ENCODE measurements at places on chromosomes 4 and X. TPM values are rescaled to one million over a fixed set of nuclear protein-coding genes. Genes with fewer than 3 reads are reported as not detected.

- DNase-seq = no peak
These were observed 31.1 kb downstream of the RAB28 start for GRCh38 chr4:13452927-13453579.

DNA sequence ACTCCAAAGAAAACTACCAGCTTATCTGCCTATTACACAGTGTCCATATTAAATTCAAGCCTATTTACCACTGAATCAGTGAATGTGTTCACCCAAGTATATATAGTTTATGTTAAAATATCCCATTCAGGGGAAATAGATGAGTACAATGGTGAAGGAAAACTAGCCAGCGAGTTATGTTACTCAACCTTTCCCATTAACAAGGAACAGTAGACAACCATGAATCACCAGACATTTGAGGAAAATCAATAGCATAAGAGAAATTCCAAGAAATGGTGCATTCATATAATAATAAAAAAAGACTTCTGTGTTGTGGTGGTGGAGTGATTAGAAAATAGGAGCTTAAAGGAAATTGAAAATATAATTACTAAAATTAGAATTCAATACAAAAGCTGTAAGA lies 21.3 kb downstream of the IQCM start:
- DNase-seq = no peak

DNA sequence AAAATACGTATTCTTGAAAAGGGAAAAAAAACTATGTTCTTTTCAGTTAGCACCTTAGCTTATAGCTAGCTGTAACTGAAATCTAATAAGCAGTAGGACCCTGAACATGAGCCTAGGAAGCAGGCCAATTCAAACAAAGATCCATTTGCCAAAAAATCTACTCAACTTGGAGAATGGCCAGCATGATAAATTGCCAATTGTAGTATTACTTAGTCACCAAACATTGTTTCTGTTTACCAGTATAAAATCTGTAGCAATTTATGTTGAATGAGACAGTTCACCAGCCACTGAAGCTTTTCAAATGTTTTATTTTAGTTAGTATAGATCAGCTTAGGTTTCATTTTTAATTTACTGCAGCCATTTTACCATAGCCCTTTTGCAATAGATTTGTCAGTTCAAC lies 323.6 kb upstream of the DIPK2B start:
- DNase-seq = no peak

- no peak for DNase-seq
These were observed 722 bp upstream of the TMEM33 start for GRCh38 chr4:41934514-41934900.

DNA sequence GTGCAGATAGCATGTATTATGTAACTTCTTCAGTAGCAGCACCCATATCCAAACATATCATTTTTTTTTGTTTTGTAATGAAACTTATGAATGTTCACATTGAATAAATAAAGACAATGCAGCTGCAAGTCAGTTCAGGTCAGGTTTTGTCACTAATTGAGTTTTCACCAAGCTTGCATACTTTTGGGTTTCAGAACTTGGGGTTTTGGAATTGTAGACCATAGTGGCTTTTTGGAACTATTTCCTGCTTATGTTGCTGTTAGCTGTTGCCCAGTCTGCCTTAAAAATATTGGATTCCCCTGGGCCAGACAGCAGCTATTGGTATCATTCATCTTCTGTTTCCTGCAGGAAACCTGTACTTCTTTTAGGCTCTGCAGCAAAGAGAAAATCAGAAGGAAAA lies 113.4 kb upstream of the LIMCH1 start:
- no peak for DNase-seq

GRCh38 chrX:23434356-23434884 lies 99.8 kb downstream of the PTCHD1 start:
- peak; percentile 73 for DNase-seq

GRCh38 chr4:104352211-104352610 lies 142.5 kb downstream of the CXXC4 start:
- no peak for DNase-seq

DNA sequence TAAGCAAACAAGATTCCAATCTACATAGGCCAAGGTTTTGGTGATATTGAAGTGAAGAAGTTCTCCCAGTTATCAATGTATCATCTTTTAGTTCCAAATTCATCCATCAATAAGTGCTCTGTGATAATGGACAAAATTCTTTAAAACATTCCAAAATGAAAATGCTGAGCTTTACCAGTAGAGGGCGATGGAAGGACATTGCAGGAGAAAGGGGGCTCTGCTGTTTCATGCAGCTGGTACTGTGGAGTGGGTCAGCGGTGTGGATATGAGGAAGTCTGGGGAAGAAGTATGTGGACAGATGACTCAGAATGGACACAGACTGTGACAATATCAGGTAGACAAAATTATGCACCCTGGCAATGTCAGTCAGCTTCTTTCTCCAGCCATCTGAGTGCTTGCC lies 46.6 kb upstream of the HS6ST2 start:
- DNase-seq = no peak

DNA sequence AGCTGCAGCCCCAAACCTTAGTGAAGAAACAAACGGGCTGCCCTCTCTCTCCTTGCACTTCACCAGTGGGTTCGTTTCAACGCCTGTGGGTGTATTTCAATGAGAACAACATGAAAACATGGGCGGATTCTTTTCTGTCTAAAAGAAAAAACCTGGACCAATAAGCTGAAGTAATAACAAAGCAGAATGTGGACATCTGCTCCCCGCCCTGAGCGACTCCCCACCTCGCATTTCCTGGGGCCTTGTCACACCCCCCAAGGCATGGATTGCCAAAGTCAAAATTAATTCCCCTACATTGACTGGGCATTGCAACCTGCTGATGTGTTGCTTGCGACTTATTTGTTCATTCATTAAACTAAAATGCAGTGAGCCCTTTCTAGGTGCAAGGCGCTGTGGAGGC lies 142.9 kb downstream of the BCOR start:
- no peak for DNase-seq

DNA sequence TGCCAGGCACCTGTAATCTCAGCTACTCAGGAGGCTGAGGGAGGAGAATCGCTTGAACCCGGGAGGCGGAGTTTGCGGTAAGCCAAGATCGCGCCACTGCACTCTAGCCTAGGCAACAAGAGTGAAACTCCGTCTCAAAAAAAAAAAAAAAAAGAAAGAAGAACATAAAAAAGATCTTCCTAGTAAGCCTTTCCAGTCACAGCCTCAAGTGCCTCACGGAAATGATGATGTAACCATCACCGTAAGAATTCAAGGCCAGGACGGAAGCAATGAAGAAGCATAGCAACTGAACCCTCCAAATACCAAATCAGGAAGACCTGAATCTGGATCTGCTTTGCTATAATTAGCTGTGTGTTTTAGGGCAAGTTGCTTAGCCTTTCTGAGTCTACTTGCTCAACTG lies 28.8 kb downstream of the RBM47 start:
- DNase-seq = no peak

- DNase-seq = no peak
These were observed 30.3 kb downstream of the UCHL1 start for GRCh38 chr4:41287005-41287404.

DNA sequence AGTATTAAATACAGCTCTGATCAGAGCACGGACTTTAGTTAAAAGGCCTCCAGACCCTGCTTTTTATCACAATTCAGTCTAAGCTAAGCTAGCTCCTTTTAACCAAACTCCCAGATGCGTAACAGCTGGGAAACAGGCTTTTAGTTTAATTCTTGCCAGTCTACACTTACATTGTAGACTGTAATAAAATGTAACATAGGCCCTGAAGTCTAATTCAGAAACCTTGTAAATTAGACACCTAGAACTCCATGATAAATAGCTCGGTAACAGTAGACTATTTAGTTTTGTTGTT lies 20.1 kb downstream of the FBXO8 start:
- DNase-seq = no peak

DNA sequence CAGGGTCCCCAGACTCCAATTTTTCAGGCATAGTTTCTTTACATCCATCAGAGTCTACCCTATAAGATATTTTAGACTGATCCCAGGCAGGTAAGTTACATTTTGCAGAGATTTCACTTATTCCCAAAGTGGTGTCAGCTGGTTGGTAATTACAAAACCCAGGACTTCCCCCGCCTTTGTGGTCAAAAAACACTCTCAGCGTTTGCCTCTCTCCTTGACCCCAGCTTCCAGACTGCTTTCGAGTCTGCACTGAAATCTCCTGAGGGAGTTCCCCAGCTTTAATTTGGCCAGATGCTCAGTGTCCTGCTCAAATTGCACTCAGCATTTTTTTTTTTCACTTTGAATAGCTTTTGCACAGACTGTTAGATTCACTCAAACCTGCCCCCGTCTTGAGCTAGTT lies 11.2 kb upstream of the AMOT start:
- no peak for DNase-seq

GRCh38 chrX:11406109-11406765 lies 113.0 kb downstream of the AMELX start:
- no peak for DNase-seq

DNA sequence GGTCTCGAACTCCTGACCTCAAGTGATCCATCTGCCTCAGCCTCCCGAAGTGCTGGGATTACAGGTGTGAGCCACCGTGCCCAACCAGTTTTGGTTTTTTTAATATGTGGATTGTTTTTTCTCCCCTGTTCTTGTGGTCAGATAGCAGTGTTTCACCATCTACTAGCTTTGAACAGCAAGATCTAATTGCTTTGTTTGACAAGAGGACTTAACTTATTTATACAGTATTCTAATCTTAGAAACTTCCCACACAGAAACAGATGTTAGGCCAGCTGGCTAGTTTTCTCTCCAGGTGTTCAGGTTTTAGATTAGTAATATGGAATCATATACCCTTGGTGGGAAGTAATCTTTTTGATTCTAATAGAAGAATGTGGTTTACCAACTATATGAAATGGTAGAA lies 12.9 kb downstream of the ING2 start:
- no peak for DNase-seq

DNA sequence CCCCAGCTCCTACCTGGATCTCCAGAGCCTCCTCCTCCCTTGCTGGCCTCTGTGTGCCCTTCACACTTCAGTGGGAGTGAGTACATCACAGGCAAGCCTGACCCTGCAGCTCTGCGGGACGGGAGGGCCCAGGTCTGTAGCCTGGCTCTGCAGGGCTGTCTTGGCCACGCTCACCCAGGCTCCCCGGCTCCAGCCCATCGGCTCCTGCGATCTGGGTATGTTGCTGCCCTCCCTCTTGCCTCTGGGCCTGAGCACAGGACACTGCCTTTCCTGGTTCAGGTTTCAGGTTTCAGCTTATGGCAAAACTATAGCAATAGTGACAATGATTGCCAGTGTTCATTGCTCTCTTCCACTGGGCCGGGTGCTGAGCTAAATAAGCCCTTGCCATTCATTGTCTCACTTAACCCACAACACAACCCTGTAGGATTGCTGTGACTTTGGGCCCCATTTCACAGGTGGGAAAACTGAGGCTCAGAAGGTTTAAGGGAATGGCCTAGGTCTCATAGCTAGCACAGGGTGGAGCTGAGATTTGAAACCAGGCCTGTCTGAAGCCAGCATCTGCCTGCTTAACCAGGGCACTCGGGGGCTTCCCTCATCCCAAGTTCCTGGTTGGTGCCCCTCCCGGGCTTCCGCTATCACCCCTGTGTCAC lies 44.6 kb upstream of the SORCS2 start:
- no peak for DNase-seq

DNA sequence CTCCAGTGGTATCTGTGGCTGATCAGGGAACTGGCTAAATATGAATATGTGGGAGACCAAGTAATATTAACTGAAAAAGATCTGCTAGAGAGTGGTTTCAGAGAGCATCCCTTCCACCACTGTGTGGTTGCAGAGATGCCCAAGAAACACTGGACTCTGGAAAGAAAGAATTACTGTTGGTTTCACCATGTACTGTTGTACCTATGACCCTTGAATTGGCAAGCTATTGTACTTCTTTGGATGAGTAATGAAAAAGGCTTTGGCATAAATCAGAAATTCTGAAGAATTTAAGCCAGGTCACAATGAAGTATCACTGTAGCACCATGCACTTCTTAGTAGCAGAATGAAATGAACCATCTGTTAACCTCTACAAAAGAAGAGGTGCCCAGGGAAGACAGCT lies 134.4 kb upstream of the INTU start:
- no peak for DNase-seq

- no peak for DNase-seq
These were observed 64.0 kb downstream of the OR13H1 start for GRCh38 chrX:131607792-131608369.

GRCh38 chr4:74755486-74755885 lies 38.8 kb downstream of the BTC start:
- DNase-seq = no peak

DNA sequence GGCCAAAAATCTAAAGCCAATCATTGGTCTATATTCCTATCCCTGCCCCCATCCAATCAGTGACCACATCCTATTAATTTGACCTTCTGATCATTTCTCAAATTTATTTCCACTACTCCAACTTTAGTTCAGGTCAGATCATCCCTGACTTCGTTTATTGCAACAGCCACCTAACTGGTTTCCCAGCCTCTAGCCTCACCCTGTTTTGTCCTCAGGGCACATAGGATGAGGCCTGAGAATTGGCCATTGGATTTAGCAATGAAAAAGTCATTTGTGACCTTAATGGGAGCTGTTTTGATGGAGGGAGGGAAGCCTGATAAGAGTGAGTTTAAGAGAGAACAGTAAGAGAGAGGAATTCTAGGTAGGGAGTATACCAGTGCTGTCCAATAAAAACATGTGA lies 155.0 kb downstream of the AMMECR1 start:
- DNase-seq = no peak

Gene LDB2
- 104 TPM for total RNA-seq

Gene HEPH
- 21.2 TPM for total RNA-seq

Gene CENPVL1
- total RNA-seq = not detected

Gene FAM241A
- 7.1 TPM for total RNA-seq

Gene QRFPR
- total RNA-seq = not detected

Gene LONRF3
- 5.9 TPM for total RNA-seq

Gene APEX2
- 9.0 TPM for total RNA-seq

Gene ANAPC4
- 41.7 TPM for total RNA-seq

Gene CA5B
- 35.9 TPM for total RNA-seq

Gene HSFX2
- 0.71 TPM for total RNA-seq

Gene BEND4
- total RNA-seq = 0.94 TPM

Gene FMR1NB
- total RNA-seq = not detected

Gene CFAP47
- 0.18 TPM for total RNA-seq

Gene TEX11
- not detected for total RNA-seq

Gene FOXP3
- total RNA-seq = 0.13 TPM

Gene USP17L30
- total RNA-seq = not detected

Gene WDR17
- 8.0 TPM for total RNA-seq

Gene TRIML1
- not detected for total RNA-seq

Gene CRMP1
- 0.49 TPM for total RNA-seq

All from sciatic nerve (tissue), 2 donors.